C1 segment of cervical spinal cord (tissue), 14 donors: ENCODE measurements at places on chromosomes 3 and 15.

DNA sequence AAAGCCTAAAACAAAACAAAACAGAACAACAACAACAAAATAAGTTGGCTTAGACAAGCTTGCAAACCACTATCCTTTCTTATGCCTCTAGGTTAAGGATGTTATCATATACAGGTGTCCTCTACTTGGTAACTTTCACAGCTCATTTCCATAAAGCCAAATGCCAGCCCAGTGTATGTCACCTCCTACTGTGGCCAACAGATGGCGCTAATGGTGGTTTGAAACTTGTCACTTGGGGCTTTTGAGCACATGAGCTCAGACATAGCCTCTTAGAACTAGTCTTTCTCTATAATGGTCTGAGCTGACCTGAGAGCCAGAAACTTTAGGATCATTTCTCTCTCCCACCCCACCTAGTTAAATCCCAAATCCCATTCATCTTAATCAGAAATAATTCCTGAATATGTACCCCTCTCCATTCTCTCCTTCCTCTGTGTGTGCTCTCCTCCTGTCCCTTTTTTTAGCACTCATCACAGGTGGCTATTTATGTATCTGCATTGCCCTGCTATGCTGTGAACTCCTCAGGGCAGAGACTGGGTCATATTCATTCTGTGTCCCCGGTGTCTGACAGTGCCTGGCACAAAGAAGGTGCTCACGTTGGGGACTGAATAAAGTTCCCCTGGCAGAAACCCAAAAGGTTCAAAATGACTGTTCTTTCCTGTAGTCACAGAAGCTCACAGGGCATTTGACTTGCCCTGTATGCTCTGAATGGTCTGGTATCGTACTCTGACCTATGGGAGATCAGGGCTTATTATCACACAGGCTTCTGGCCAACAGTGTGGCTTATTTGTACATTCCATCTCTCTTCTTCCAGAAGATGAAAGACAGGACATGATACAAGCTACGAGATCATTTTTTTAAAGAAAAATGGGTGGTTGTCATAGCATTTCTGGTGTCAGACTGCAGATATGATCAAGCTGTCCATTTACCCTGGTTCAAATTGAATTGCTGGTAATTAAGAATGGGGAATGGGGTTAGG is 319.3 kb upstream of the AZI2 start:
- no peak for DNase-seq

GRCh38 chr3:146664403-146664802 is 59.3 kb upstream of the PLSCR5 start:
- DNase-seq: no peak

DNA sequence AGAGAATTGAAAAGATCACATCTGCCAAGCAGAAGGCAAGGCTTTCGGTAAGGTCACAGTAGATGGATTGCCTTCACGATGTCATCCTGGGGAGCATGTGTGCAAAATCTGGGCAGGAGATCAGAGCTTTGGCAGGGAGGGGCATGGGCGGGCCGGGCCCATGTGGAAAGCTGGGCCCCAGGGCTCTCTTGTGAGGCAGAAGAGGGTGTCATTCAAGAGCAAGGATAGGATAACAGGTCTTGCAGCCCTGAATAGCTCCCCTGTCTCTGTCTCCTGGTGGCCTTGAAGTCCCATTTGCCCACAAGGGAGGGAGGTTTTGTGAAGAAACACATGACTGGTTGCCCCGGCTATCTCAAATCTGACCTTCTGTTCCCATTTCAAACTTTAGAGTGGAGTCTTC is 172.0 kb downstream of the OPA1 start:
- no peak for DNase-seq

DNA sequence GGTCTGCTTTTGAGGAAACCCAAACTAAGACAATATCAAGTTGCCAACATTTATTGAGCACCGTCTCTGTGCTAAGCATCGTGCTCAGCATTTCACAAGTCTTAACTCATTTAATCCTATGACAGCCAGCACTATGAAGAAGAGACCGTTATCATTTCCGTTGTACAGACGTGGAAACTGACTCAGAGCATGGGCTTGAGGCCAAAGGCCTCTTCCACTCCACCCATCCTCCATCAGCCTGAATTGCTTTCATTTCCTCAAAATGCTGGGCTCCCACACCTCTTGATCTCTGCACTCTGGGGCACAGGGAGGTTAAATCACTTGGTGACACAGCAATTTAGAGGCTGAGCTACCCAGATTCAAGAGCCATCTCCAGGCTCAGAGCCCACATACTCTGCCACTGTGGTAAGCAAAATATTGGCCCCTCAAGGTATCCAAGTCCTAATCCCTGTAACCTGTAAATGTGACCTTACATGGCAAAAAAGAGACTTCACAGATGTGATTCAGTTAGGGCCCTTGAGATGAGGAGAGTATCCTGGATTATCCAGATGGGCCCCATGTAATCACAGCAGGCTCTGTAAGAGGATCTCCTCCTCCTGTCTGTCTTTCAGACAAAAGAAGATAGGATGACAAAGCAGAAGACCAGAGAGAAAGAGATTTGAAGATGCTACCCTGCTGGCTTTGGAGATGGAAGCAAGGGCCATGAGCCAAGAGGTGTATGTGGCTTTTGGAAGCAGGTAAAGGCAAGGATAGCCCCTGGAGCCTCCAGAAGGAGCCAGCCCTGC is 24.3 kb upstream of the FLNB start:
- DNase-seq: peak; percentile 20

DNA sequence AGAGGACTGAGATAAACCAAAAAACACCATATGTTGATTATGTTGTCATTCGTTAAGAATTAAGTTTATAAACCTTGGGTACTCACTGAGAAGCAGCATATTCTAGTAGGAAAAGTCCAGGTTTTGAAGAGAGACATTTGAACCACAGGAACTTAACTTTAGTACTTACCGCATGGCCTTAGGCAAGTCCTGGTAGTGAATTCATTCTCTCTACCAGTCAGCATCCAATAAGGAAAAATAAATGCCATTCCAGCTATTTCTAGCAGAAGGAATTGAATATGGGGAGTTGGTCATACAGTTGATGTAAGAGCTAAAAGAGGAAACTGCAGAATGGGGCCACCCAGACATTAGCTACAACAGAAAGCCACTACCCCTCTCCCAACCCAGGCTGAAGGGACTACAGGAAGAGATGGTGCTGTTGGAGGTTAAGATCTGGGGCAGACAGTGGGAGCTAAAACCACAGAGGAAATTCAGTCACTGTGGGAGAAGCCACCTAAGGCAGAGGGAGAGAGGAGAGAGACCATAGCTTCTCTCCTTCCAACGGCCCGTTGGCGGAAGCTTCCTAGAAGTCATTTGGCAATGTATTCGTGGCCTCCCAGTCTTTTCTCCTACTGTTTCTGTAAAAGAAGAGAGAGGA is 133.8 kb upstream of the RARB start:
- DNase-seq: no peak

DNA sequence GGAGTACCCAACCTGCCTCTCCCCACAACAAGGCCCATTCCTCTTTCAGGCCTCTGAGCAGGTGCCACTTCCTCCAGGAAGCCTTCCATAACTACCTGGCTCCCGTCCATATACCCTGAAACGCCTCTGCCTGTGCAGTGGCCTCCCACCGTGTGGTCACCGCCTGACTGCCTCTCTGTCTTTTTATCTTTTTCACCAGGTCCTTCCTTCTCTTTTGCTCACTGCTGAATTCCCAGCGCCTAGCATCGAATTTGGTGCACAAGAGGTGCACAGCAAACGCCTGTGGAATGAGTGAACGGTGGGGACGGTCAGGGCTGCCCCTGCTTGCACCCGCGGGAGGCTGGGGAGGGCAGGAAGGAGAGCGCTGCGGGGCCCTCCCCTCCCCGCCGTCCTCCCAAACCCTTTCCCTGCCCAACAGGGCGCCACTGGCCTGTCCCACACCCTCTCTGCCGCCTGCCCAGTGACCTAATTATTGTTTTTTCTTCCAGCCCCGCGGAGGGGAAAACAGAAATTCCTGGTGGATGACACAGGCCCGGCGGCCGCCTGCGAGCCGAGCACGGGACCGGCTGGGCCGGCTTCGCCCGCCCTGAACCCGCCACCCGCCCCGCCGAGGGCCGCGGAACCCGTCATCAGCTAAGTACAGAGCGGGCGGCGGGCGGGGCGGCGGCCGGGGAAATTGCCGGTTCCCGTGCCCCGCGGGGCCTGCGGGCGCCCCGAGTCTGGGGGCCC is 140.1 kb downstream of the SMAD6 start:
- peak; percentile 49 for DNase-seq

- DNase-seq: no peak
Measured at GRCh38 chr3:110811050-110811449, 260.6 kb upstream of the NECTIN3 start.
